ENCODE measurements at places on chromosomes 1 and 21.

DNA sequence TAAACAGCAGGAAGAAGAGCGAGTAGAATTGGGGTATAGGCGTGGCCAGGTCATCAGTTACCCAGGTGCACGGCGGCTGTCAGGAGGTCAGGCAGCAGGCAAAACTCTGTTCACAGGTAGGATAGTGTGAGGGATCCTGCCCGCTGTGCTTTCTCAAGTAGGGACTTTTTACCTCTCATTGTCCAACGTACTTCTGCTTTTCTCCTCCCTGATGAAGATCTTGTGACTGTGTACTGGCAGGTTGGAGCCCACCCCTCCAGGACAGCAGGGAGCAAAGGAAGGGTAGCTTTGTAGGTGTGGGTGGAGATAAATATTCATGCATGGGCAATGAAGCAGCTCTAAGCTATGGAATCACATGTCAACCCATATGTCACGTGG lies 373.5 kb downstream of the KIF26B start:
- no peak for DNase-seq

DNA sequence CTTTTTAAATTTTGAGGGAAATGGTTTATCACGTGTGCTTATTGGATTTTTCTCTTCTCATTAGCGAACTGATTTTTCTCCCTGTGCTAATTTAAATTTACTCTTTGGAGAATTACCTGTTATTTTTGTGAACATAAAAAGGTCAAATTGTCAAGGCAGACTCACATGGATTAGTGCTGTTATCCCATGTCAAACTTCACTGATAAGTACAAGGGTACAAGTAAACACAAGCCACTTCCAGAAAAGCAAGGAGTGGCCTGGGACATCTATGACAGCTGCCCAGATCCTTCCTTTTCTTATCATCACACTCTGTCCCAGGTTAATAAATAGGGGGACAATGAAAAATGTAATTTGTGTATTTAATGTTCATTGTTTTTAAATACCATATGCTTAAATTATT lies 901.2 kb downstream of the LTN1 start:
- DNase-seq = no peak

DNA sequence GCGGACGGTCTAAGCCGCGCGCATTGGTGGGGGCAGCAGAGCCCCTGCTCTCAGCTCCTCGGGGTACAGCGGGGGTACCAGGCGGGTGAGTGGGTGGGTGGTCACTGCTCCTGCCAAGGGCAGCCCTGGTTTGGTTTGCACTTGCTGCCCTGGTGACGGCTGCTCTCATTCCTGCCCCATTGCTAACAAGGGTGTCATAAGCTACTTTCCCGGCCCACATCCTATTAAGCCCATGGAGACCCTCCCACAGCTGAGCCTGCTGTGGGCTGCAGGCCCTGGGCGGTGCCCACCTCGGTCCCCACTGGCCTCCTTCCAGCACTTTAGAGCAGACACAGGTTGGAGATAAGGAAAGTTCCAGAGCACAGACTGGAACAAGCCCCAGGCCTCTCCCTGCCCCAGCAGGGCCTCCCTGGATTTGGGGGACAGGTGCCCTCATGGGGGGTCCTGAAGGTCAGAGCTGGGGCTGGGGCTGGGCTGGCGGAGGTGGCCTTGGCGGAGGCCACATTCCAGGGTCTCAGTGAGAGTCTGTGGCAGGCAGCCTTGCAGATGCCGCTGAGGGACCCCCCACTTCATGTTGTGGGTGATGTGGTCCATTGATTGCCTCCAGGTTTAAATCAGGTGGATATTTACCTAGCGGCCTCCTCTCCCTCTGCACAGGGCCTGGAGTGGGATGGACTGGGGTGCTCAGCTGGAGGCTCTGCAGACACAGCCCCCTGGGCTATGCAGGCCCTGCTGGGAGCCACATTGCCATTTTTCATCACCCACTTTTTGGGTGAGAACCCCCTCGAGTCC lies 27.0 kb downstream of the COL18A1 start:
- DNase-seq = no peak

DNA sequence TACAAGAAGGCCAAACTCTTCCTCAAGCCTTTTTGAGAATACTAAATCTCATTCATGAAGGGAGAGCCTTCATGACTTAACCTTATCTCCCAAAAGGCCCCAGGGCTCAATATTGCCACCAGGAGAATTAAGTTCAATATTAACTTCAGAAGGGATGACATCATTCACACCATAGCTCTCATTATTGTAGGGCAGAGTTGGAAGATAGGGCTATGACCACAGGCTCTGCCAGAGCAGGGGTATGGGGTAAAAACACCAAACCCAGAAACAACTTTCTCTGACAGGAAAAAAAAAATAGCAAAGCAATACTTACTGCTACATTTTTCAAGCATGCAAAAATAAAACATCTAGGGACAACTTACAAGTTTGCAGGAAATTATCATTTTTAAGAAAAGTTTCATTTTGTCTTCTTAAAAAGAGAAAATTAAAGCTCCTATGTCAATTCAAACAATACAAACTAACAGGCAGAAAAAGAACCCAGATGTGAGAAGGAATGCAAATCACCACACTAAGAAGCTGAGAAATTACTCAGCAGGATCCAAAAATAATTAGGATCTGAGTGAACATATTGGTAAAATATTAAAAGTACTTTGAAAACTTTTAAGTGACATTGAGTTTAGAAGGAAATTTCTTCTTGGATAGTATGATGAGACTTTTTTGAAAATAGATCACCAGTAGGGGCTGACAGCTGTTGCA lies 1156.5 kb downstream of the NCAM2 start:
- DNase-seq = no peak

- DNase-seq = peak; percentile 14
Observed at GRCh38 chr1:103514920-103515503, 10.5 kb upstream of the RNPC3 start.

GRCh38 chr1:225863167-225863566 lies 19.0 kb downstream of the TMEM63A start:
- no peak for DNase-seq

GRCh38 chr1:180173952-180174351 lies 19.3 kb downstream of the QSOX1 start:
- no peak for DNase-seq

DNA sequence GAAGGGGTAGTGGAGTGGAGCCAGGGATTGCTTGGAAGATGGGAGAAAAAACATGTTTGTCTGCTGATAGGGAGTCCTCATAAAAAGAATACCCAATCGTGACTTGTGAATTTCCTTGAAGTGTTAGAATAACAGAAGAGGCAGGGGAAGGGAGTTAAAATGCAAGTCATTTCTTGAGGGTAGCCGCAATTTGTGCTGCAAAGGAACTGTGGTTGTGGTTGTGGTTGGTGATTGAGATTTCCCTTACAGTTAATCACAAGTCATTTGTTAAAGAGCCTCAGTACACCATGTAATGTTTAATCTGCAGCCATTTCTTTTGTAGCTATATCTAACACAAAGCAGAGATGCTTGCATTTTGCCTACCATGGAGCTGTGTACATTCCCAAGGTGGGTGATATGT lies 38.5 kb upstream of the EGLN1 start:
- no peak for DNase-seq

DNA sequence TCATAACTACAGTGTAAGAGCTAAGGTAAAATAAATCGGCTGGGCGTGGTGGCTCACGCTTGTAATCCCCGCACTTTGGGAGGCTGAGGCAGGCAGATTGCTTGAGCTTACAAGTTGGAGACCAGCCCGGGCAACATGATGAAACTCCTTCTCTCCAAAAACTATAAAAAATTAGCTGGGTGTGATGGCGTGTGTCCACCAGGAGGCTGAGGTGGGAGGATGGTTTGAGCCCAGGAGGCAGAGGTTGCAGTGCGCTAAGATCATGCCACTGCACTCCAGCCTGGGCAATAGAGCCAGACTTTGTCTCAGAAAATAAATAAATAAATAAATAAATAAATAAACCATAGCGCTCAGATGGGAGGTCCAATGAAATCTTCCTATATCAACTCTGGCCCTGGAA lies 16.7 kb upstream of the FAM110D start:
- no peak for DNase-seq

- no peak for DNase-seq
Observed at GRCh38 chr1:40305451-40305850, 11.6 kb downstream of the COL9A2 start.

DNA sequence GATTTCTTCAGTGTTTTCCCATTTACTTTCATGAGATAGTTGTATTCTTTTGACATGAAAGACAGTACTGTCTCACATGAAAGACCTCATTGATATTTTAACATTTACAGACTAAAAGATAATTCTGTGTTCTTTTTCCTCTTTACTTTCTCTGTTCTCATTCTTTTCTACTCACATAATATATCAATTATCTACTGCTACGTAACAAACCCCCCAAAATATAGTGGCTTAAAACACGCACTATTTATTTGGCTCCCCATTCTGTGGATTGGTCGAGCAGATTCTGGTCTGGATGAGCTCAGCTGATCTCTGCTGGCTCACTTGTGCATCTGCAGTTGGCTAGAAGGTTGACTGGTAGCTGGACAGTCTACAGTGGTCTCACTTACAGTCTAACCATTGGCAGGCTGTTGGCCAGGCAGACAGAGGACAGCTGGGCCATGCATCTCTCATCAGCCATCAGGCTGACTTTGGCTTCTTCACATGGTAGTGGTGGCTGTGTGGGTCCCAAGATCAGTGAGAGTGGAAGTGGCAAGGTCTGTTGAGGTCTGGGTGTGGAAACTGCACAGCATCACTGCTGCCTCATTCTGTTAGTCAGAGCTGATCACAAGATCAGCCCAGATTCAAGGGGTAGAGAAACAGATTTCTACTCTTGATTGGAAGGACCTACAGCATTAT lies 63.2 kb downstream of the MPZL1 start:
- peak; percentile 70 for DNase-seq

DNA sequence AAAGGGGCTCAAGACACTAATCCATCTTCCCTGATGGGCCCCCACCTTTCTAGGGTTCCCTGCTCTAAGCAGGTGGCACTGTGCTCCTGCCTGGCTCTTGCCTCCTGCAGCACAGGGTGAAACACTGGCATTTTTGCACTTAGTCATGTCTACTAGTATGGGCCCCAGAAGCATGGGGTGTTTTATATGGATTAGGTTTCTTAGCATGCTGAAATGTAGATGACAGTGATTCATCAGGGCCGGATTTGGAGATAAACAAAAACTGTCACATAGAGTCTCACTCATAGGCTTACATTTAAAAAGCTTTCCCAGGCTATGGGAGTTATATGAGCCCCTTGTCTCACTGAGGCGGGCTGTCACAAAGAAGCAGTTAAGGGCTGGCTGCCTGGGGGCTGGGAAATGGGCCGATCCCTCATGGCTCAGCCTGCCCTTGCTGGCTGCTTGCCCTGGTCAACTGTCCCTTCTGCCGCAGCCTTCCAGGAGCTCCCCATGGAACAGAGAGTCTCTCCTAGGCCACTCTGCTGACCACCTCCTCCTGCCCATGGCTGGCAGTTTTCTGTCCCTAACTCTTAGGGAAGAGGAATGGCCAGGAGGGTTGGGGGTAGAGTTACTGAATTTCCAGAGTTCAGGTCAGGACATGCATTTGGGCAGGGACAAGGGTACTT lies 6.5 kb downstream of the GALNT2 start:
- peak; percentile 69 for DNase-seq

DNA sequence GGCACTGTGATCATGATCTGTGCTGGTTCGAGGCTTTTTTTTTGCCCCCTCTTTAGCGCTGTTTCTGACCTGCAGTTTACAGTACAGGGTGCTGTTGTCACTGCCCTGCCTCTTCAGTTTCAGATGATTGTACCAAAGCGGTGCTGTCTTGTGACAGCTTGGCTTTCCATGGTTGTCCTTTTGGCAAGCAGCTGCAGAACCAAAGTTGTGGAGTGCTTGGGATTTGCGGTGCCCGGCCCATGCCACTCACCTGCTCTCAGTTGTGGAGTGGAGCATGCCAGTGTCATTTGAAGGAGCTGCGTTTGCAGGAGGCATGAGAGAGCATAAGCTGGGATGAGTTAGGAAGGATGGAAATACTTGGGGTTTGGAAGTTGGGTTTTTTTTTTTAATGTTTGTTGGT lies 48.4 kb downstream of the DOP1B start:
- no peak for DNase-seq
